Articular chondrocyte of knee joint (primary cell): ENCODE measurements at places on chromosomes 16 and 17. TPM values are rescaled to one million over a fixed set of nuclear protein-coding genes. Genes with fewer than 3 reads are reported as not detected.

The SLC5A11 gene
- total RNA-seq = not detected in 2 replicates

The PRCD gene
- 1.6 and 3.0 TPM in 2 replicates for total RNA-seq

The ALOX12B gene
- not detected in 2 replicates for total RNA-seq

The TBX21 gene
- not detected in 2 replicates for total RNA-seq

The AHSP gene
- not detected in 2 replicates for total RNA-seq

The RUSF1 gene
- 42.0 and 52.5 TPM in 2 replicates for total RNA-seq

The TM4SF5 gene
- not detected in 2 replicates for total RNA-seq

The NIP7 gene
- 19.6 and 23.9 TPM in 2 replicates for total RNA-seq

The STAC2 gene
- 0.32 and 1.0 TPM in 2 replicates for total RNA-seq
